MM.1S (cell line): ENCODE measurements at places on chromosomes 3 and 15.

- no peak for DNase-seq
Measured at GRCh38 chr3:118077332-118077731, 957.3 kb downstream of the IGSF11 start.

- no peak for DNase-seq
Measured at GRCh38 chr3:197027151-197027895, 2.3 kb downstream of the MELTF start.

- no peak for DNase-seq
Measured at GRCh38 chr3:123026565-123027291, 835 bp downstream of the SEMA5B start.

GRCh38 chr3:196600359-196600758 is 31.9 kb downstream of the FBXO45 start:
- no peak for DNase-seq

DNA sequence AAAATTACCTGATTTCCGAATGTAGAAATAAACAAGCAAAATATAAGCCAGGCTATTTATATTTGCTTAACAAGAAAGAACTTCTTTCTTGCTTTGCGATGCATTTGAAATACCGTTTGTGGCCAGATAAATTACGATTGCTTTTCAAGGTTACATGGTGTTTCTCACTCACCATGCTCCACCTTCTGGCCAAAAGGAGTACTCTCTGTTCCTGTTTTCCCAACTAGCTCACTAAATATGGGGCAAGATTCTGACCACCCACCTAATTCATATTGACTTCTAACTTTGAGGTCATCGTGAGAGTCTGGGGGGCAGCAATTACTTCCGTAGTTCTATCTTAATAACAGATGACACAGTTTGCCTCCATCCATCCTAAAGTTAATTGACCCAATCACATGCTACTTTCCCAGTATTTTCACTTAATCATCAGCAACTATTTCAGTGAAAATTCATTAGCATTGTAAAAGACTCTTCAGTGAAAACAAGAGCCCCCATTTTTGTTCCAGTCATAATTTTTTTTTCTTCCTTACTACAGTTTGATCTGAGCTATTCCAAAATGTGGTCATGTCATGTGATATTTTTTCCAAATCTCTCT is 25.9 kb downstream of the ACP3 start:
- DNase-seq = peak; percentile 62

- DNase-seq = no peak
Measured at GRCh38 chr3:195031574-195032003, 239.4 kb downstream of the XXYLT1 start.

DNA sequence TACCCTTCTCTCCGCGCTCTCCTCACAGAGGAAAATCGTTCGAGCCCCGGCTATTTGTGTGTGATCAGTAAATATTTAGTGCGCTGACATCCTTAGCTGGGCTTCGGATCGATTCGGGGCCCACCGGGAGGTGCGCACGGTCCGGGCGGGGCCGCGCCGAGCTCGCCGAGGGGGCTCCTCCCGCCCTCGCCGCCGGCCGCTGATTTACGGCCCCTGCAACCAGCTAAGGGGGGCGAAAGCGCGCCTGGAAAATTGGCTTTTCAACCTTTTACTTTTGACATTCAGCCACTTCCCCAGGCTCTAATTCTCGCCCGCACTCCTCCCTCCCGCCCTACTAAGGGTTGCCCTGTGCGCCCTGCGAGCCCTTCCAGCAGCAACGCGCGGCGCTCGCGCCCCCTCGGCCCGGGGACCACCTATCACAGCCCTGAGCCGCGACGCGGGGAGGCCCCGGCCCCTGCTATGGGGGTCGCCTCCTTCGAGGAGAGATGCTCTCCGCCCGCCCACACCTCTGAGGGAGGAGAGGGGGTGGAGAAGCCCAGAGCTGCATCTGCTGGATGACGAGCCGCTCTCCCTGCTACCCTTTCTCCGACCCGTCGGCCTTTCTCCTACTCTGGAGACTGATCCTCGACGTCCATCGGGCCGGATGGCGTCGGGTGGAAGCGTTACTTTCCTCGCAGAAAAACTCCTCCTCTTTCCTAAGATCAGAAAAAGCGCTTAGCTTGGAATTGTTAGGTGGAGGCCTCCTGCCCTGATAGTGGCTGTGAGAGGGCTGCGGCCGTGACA is 7.8 kb upstream of the NR2F2 start:
- no peak for DNase-seq

GRCh38 chr15:47405365-47406162 is 311.7 kb upstream of the SEMA6D start:
- no peak for DNase-seq

GRCh38 chr3:46833346-46834300 is 29.6 kb downstream of the MYL3 start:
- no peak for DNase-seq

DNA sequence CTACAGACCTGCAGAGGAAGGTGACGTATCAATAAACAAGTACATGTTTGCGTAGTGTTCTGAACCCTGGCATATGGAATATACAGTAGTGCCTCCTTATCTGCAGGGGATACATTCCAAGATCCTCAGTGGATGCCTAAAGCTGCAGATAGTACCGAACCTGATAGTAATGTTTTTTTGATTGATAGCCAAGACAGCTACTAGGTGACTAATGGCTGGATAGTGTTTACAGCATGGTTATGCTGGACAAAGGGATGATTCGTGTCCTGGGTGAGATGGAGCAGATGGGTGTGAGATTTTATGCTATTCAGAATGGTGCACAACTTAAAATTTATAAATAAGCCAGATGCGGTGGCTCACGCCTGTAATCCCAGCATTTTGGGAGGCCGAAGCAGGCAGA is 55.8 kb upstream of the IGF2BP2 start:
- DNase-seq = no peak

DNA sequence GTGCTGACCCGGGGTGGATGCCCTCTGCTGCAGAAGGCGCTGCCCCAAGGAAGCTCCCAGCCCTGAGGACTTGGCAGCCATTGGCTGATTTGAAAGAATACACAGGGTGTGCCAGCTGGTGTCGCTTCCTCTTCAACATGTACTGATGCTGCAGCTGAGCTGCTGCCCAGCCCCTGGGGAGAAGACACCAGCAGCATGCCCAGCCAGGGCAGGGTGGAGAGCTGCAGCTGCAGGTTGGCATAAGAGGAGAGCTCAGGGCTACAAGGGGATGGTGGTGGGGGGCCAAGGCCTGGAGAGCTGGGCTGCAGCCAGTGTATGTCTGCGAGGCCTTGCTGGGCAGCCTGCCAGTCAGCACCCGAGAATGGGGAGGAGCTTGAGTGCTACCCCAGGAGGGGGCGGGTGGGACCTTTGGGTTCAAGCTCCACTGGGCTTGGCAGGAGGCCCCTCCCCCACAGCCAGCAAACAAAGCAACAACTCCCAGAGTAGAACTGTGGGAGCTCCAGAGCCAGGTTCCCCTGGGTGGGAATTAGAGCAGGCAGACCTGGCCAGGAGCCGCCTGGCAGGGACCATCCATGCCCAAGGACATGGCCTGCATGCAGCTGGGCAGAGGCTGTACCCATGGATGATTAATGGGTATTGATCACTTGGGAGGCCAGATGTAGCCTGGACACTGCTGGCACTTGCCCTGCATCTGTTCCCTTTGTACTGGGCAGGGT is 9.2 kb upstream of the SEMA4B start:
- peak; percentile 88 for DNase-seq

DNA sequence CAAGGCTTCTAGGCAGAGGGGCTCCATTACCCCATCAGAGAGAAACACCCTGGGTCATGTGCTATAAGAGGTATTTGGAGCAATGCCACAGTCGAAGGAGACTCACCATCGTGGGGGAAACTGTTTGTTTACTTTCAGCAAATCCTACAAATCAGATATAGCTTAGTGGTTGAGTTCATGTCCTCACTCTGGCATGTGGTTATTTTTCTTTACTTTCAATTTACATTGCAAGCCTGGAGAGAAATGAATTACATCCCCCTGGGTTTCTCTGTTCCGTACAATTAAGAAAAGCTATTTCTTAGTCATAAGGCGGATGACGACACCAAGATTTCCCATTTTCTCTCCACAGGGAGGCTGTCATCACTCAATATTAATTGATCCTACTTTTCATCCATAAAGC is 36.9 kb downstream of the RFTN1 start:
- DNase-seq = no peak

DNA sequence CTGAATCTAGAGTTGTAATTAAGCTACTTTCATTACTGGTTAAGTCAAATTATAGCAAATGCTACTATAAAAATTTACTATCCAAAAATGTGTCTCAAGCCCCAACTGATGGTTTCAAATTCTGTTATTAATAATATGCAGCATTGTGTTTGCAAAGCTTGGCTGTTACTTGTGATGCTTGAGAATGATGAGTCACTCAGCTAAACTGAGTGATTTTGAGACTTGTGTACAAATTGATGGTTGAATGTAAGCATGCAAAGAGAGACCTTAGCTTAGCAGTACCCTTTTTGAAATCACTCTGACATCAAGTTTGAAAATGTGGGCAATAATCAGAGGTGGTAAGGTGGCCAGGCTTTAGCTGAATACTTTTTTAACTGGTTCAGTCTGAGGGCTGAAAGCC is 27.6 kb downstream of the OPA1 start:
- no peak for DNase-seq

DNA sequence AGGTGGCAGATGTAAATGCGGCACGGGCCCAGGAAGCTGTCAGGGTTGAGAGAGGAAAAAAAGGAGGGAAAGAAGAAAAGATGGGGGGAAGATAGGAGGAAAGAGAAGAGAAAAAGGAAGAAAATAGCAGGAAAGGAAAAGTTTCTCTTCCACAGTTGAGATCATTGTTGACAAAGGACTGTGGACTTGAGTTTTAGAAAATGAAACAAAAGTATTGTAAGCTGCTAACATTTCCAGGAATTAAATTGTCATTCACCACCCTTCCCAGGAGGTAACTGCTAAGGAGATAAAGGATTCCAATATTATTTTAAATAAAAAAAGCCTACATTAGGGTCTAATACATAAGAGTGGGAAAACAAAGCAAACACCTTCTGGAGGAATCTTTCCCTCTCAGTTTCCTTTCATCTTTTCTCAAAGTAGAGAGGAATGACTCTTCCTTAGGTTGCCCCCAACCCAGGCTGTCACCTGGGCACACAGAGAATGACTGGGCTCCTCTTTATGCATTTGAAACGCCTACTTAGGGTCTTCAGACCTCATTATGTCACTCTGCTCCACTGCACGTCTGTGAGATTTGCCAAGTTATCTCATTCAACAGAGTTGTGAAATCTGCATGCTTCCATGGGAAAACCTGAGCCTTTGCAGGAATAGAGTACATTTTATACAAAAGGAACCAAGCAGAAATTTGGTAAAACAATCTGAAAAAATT is 194.0 kb downstream of the TNIK start:
- DNase-seq = no peak

DNA sequence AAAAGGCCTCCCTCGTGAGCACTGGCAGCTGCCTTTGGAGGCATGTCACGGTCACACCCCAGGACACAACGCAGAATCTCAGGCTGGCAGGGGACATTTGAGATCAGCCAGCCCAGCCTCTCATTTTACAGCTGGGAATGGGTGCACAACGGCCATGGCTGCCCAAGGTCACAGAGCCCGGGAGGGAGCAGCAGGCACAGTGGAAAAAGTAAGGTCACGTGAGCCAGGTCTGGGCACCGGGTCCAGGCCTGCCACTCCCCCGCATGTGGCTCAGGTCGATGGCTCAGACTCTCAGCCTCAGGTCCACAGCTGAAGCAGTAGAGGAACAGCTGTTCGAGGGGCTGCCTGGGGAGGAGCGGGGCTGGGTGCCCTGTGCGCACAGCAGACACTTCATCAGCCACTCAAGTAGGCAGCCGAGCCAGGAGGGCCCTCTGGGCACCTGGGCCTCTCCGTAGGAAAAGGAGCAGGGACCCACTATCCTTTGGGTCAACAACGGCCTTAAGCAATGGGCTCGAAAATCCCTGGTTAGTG is 260.6 kb downstream of the GOLGA6L6 start:
- DNase-seq = no peak

GRCh38 chr3:47634996-47635395 is 56.3 kb upstream of the CSPG5 start:
- DNase-seq = peak; percentile 19

DNA sequence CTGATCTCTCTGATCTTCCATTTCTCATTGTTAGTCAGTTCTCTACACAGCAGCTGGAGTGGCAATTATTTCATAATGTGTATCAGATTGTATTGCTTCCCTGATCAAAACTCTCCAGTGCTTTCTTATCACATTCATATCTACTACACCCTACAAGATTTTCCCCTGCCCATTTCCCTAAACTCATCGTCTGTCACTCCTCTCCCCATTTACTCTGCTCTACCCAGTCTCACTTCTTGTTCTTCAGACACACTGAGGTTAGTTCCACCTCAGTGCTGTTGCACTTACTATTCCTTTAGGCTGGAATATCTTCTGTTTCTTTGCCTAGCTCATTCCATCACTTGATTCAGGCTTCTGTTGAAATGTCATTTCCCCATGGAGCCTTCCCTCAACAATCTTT is 197.1 kb downstream of the SATB1 start:
- DNase-seq = no peak

- DNase-seq = no peak
Measured at GRCh38 chr3:73470860-73471259, 153.9 kb downstream of the PDZRN3 start.

DNA sequence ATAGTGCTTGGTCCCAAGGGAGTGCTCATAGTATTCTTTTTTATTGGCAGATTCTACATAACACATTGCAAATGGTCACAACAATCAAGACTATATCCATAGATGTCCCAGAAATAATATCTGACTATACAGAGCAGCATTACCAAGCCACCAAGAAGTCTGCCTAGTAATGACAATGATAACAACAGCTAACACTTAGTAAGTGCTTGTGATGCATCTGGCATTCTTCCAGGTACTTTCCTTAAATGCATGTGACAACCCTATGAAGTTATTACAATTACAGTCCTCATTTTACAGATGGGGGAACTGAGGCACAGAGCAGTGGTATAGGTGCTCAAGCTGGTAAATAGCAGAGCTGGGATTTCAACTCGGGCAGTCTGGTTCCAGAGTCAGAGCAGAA is 49.6 kb upstream of the ICE2 start:
- DNase-seq = peak; percentile 14

- no peak for DNase-seq
Measured at GRCh38 chr3:150278195-150278594, 129.9 kb upstream of the TSC22D2 start.

DNA sequence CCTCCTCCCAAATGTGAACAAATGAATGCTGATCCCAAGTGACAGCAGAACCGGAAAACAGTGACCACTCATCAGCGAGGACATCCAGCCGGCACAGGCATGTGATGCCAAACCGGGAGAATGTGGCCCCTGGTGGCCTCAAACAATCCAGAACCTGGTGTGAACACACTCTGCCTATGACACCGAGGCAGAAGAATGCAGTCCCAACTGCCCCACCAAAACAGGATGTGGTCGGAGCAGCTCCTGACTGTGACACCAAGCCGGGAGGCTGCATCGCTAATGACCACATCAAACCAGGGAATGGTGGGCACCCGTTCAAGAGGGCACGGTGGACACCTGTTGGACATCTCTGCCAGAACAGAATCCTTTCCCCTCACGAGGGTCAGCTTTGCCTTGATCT is 15.4 kb downstream of the SCN5A start:
- peak; percentile 10 for DNase-seq

DNA sequence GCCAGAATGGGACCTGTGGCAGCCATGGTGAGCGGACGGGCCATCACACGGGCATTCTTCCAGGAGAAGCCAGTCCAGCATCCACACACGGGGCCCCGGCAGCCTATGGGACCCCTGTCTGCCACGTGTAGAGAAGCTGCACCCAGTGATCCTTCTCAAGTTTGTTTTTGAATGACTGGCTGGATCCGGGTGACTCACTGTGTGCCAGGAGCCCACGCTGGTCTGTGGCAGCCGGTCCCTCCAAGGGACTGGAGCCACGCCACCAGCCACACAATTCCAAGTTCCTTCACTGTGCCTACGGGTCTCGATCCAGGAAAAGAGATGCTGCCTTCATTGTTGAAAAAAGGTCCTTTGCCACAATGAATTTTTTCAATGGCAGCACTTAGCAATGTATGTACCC is 58.1 kb downstream of the ATP10A start:
- no peak for DNase-seq
